ENCODE measurements at places on chromosomes 7 and 10.

GRCh38 chr7:72405418-72405817 lies 6.7 kb downstream of the CALN1 start:
- no peaks in the 10 kb centered on the region for H3K4me1 ChIP-seq
- H3K36me3 ChIP-seq: no peaks in the 10 kb centered on the region
- DNase-seq: no peak
- H3K27ac ChIP-seq: no peak overlapping the region
- no peaks in the 10 kb centered on the region for H3K27me3 ChIP-seq
- no peak overlapping the region for H3K4me3 ChIP-seq

DNA sequence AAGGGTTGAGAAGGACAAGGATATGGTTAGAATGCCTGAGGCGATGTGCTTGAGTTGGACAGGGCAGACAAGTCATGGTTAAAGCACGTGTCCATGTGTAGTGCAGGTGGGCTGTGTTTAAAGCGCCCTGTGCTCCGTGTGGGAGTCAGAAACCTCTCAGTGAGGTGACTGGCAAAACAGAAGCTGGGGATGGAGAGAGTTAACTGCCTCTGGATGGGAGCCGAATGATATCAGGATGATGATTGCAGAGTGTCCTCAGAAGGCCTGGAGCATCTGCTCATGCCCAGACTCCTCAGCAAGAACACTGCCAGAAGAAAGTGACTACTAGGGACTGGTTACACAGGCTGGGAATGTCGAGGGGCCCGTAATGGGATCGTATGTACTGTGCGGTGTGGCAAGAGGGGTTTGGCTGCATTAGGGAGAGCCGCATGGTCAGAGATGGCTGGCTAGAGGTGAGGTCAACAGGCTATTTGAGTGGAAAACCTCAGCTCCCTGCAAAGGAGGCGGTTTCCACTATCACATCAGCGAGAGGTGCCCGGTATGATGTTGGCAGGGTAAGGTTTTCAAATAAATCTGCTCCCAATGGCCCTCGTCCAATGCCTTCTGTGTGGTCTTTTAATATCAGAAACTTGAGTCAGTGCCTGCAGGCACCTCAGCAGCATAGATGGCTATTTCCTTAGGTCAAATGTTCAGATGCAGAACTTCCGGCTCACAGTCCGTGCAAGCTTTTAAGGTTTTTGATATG lies 26.1 kb upstream of the MRC1 start:
- H3K4me3 ChIP-seq: no peak overlapping the region
- DNase-seq: no peak
- no peak overlapping the region for H3K27ac ChIP-seq
- no peaks in the 10 kb centered on the region for H3K27me3 ChIP-seq
- H3K36me3 ChIP-seq: no peaks in the 10 kb centered on the region
- peaks cover 16% of the 10 kb centered on the region for H3K4me1 ChIP-seq

GRCh38 chr10:78950656-78951587 lies 117.8 kb upstream of the ZMIZ1 start:
- no peak for DNase-seq
- no peaks in the 10 kb centered on the region for H3K36me3 ChIP-seq
- H3K4me1 ChIP-seq: peaks cover 7% of the 10 kb centered on the region
- no peaks in the 10 kb centered on the region for H3K27me3 ChIP-seq
- no peak overlapping the region for H3K4me3 ChIP-seq
- no peak overlapping the region for H3K27ac ChIP-seq

DNA sequence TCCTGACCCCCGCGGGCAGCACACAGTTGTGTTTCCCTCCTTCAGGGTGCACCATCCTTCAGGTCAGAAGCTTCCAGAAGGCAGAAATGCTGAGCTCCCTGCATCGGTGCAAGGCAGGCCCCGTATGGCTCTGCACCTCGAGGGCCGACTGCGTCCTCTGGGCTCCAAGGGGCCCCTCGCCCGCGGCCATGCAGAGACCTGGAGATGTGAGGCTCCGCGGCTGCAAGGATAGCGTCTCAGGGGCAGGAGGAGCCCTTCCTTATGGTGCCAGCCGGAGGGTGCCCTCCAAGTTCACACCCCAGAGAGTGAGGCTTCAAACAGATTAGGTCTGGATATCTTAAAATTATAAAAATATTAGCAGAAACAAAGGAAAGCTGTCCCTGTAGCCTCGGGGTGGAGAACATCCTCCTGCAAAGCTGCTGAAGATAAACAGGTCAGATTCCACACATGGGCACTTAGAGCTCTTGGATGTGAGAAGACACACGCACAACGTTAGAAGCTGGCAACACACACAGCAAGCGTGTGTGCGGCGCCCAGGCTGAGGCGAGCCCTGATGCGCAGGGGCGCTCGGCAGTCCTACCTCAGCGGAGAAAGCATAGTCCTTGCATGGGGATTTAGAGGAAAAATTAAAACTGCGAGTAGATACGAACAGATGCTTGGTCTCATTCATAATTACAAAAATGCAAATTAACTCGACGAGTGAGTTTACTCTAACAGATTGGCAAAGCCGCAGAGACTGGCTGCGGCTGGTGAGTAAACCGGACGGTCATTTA lies 20.4 kb downstream of the KNDC1 start:
- no peaks in the 10 kb centered on the region for H3K27me3 ChIP-seq
- H3K4me1 ChIP-seq: no peaks in the 10 kb centered on the region
- H3K36me3 ChIP-seq: no peaks in the 10 kb centered on the region
- DNase-seq: no peak

Measured in heart right ventricle (tissue), 16 donors.